SW480 (cell line): ENCODE measurements at places on chromosomes 5 and 9.

GRCh38 chr5:95939465-95939864 is 22.2 kb downstream of the ELL2 start:
- DNase-seq = no peak

DNA sequence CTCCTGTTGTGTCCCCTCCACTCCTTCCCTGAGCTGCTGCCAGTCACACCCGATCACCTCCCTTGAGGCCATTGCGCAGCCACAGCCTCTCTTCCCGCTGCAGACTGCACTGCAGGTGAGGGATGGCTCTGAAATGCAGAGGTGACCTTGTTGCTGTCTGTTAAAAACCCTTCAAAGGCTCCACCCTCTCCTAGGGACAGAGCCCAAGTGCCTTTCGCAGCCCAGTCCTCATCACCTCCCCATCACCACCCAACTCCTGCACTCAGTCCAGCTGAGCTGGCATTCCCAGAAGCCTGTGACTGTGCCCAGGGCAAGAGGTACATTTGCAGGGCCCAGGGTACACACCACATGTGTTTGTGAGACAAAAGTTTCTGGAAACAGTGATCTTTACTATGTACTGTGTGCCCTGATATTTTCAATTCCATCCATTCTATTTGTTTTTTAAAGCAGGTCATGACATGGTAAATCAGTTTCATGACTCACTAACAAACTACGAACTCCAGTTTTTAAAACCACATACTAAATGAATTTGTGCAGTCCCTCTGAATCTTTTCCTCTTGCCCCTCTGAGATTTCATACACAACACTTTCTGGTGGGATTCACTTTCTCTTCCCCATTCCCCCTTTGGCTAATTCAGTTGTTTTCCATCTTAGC is 73.0 kb upstream of the SPOCK1 start:
- DNase-seq = no peak

DNA sequence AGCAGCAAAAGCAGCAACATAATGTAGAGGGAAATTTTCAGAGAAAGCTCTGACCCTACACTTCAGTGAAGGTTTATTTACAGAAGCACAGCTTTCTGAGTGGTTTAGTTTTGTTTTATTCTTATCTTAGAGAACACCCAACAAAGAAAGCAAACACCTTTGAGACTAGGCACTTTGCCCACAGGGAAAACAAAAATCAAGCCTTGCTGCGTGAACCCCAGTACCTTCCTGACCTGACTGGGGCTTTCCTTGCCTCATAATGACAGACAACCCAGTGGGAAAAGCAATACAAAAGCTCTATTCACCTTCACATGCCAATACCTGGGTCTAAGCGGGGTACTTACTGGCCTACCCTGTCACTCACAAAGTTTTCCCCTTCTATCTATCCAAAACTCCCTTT is 189.8 kb downstream of the HINT1 start:
- no peak for DNase-seq

DNA sequence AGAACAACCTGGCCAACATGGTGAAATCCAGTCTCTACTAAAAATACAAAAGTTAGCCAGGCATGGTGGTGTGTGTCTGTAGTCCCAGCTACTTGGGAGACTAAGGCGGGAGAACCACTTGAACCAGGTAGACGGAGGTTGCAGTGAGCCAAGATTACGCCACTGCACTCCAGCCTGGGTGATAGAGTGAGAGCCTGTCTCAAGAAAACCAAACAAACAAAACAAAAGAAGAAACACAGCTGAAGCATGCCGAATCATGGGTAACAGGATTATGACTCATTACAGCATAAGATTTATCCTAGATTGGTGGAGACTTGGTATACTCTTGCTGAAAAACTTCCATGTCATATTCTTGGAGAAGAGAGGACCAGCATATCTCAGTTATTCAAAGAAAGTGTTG is 236.7 kb upstream of the CCNH start:
- no peak for DNase-seq

GRCh38 chr9:136172412-136173079 is 32.4 kb downstream of the LHX3 start:
- no peak for DNase-seq

GRCh38 chr9:108815156-108815555 is 40.6 kb downstream of the ACTL7B start:
- DNase-seq = peak; percentile 44

GRCh38 chr5:64682608-64683007 is 7.7 kb upstream of the SHISAL2B start:
- DNase-seq = no peak

- DNase-seq = no peak
Measured at GRCh38 chr9:118023644-118024043, 319.4 kb downstream of the TLR4 start.

DNA sequence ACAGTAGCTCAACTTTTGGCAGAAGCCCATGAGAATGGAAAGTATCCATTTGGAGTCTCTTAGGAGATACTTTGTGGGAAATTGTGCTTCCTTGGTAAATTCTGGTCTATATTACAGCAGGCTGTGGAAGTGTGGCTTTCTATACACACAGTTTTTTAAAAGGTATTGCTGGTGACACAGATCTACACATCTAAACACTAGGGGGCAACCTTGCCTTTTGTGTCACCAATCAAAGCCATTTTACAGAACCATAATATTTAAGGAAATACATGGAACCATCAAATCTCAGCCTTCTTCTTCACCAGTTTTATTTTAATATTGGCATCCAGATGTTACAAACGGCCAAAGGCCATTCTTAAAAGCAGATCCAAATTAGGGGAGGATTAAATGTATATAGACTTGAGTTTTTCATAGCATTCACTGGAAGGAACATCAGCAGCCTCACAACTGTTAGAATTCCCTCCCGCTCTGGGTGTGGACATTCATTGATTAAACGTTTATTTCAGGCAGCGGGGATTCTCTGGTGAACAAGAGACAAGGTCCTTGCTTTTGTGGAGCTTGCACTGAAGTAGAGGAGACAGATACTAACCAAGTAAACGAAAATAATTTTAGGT is 132.4 kb upstream of the EPB41L4A start:
- DNase-seq = peak; percentile 72

DNA sequence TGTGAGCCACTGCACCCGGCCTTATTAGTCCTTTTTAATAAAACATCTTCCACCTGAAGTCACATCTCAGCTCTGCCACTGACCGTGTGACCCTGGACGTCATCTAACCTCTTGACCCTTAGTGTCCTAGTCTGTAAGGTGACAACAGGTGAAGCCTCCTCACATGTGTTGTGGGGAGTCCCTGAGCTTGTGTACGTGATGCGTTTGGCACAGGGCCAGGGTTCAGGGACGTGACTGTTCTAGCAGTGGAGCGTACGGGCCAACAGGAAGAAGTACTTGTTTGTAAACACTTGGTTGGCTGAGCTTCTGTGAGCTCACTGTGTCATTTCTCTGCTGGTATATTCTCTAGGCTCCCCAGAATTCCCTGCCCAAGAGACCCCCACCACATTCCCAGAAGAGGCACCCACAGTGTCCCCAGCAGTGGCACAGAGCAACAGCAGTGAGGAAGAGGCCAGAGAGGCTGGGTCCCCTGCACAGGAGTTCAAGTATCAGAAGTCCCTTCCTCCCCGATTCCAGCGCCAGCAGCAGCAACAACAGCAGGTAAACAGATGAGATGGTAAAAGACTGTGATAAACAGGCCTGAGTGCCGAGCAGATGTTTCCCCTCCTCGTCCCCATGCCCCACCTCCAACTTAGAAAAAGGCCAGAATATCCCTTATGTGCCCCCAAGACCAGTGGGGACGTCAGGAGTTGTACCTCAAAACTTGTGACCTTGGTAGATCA is 35.3 kb upstream of the POMT1 start:
- no peak for DNase-seq

DNA sequence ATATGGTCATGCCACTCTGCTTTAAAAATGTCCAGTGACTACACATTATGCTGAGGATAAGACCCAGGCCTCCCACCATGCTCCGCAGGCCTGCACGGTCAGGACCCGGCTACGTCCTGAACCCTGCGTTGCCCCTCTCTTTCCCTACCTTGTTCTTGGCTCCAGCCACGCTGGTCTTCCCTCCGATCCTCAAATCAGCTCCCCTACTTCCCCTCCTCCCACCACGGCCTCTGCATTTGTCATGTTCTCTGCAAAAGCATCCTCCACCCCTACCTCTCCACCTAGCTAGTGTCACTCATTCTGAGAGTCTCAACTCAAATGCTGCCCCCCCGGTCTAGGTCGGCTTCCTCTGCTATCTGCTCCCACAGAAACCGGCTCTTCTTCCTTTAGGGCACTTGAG is 11.2 kb downstream of the GPX3 start:
- no peak for DNase-seq

DNA sequence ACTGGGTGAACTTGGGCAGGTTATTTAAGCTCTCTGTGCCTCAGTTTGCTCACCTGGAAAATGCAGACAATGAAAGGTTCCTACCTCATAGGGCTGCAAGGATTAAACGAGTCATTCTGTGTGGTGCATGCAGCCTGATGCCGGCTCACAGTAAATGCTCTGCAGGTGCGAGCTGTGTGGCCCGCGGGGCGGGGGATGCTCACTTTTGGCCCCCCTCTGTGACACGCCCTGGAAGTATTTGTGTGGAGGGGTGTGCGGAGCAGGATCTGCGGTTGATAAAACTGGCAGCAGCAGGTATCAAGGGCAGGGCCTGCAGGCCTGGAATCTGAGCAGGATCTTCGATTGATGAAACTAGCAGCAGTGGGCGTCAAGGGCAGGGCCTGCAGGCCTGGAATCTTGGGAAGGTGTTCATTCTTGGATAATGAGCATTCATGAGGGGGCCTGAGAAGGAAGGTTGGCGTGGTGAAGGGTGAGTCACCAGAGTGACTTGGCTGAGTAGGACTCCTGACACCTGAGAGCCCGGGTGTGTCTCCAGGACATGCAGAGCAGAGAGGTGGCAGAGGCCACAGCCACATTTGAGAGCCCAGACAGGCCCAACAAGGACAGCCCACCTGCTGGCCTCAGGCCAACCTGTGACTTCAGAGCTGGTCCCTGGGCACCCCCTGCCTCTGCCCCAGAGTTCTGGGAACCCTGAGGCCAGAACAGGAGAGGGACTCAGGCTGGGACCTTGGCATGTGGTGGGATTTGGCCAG is 11.9 kb downstream of the UNC5A start:
- peak; percentile 94 for DNase-seq

DNA sequence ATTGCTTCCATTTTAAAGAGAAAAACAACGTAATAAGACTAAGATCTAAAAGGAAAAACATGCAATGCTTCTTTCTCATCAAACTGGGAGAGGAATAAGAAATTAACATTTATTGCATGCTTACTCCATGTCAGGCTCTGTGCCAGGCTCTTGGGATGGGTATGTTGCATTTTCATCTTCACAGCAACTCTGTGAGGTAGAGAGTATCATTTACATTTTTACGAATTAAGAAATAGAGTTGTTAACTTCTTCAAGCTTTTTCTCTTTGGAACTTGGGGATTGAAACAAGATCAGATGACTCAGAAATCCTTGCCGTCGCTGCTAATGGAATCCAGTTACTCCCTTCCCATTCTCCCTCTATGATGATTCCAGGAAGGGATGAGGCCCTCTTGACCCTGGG is 39.5 kb downstream of the PDE8B start:
- no peak for DNase-seq

GRCh38 chr9:22423566-22423965 is 23.1 kb upstream of the DMRTA1 start:
- DNase-seq = no peak

DNA sequence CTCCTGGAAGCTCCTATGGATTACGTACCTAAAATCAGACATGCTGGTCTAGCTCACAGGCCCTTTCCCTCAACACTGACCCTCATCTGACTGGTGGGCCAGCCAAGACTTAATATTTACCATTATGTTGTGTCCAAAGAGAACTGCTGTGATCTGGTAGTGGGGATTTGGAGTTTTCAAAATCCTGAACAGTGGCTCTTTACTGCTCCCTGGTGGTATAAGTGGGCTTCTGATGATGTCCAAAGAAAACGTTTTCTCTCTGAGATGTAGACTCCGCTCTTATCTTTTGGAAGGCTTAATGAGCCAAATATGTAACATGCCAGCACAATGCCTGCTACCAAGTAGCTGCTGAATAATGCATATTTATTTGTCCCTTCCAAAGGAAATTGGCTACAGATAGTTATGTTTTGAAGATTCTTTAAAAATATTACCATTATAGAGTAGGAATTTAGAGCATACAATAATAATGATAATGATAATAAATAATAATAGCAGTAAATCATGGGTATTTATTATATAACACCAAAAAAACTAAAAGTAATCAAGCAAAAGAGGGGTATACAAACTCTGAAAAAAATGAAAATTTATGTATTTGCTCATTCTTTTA is 406.6 kb upstream of the TNC start:
- DNase-seq = peak; percentile 59

GRCh38 chr9:129289883-129290282 is 111.8 kb upstream of the IER5L start:
- no peak for DNase-seq
